ENCODE measurements at places on chromosomes 6 and 20.

DNA sequence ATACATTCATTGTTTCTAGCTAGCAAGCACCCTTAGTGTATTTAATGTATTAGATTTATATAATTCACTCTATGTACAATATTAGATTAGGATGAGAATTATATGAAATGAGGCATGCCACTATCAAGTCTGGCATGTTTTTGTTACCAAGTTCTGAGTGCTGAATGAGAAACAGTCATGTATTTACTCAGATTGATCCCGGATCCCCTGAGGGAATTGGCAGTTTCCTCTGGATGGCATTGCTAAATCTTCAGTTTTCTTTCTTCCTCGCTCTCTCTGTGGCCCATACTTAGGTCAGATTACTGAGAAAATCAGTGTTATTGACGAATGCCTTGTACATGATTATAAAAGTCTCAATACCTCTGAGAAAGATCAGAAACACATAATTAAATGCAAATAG, 66.6 kb downstream of the CDKAL1 start:
- no peak overlapping the region for H3K27ac ChIP-seq
- peaks cover 5% of the 10 kb centered on the region for H3K4me1 ChIP-seq
- H3K4me3 ChIP-seq, result no peak overlapping the region
- H3K36me3 ChIP-seq, result peaks cover 13% of the 10 kb centered on the region

DNA sequence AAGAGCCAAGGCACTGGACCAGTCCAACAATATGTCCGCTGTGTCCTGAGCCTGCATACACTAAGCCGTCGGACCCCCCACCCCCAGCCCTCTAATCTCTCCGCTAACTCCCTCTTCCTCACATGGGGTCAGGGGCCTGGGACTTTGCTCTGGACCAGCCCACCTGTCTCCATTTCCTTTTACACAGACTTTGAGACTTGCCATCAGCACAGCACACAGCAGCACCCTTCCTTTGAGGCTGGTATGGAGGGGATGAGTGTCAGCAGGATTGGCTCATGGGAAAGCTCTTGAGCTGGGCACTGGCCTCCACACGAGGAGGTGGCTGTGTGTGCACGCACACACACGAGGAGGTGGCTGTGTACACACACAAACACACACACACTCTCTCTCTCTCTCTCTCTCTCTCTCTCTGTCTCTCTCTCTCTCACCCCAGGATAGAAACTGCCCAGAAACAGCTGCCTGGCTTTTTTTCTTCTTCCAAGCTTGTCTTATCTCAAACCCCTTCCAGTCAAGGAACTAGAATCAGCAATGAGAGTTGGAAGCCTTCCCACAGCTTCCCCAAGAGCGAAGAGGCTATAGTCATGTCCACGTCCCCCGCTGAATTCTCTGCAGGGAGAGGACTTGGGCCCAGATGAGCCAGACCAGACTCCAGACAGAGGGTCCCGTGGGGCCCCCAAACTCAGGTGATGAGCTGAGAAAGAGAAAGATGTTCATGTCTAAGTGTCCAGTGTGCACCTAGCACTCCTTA, 18.6 kb downstream of the SLC9A8 start:
- H3K4me1 ChIP-seq, result peaks cover 3% of the 10 kb centered on the region
- H3K36me3 ChIP-seq, result peaks cover 33% of the 10 kb centered on the region
- H3K27me3 ChIP-seq, result no peaks in the 10 kb centered on the region
- H3K27ac ChIP-seq, result peak overlapping the region; percentile 13

GRCh38 chr6:94487371-94487770, 1068.0 kb upstream of the EPHA7 start:
- no peaks in the 10 kb centered on the region for H3K4me1 ChIP-seq
- no peak for DNase-seq
- no peak overlapping the region for H3K27ac ChIP-seq
- no peaks in the 10 kb centered on the region for H3K36me3 ChIP-seq
- H3K4me3 ChIP-seq, result no peak overlapping the region

DNA sequence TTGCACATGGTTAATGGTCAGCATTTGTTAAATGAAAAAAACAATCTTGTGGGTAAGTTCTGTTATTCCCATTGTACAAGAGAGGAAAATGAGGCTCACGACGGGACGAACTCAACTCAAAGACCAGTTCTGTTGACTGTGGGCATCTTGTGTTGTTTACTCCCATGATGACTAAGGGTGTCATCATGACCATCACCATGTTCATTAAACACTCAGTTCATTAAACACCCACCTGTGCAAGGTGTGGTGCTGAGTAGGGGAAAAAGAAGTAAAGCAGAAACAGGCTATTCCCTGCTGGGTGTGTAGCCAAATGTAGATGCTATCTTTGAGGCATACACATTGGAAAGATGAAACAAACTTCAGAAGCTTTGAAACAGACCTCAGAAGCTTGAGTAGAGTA, 4.5 kb downstream of the CHMP4B start:
- H3K4me3 ChIP-seq, result no peak overlapping the region
- no peaks in the 10 kb centered on the region for H3K27me3 ChIP-seq
- DNase-seq, result no peak
- H3K36me3 ChIP-seq, result peaks cover 30% of the 10 kb centered on the region
- H3K4me1 ChIP-seq, result peaks cover 37% of the 10 kb centered on the region

DNA sequence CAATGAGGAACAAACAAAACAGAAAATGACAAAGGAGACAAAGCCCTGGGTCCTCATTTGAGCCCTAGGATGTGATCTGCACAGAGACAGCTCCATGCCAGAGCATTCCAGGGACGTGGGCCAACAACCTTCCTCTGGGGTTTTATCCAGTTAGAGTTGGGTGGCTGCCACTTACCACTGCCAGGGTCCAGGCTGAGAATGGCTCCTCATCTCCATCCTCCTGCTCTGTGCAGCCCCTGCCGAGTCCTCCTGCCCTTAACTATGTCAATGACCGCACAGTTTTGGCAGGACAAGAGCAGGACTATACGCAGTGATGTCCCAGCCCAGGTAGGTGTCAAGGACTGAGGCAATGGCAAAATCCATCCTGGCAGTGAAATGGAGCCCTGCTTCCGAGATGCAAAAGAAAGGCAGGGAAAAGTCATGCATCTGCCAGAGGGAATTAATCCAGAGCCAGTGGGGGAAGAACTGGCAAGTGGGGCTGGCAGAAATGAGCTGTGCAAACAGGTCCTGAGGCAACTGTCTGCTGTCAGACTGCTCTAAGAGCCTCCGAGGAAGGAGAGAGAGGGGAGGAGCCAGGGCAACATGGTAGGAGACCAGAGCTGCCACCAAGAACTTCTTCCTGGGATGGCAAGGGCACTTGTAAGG, 449.4 kb downstream of the PTPRT start:
- DNase-seq, result no peak
- H3K4me3 ChIP-seq, result no peak overlapping the region
- no peaks in the 10 kb centered on the region for H3K4me1 ChIP-seq
- no peak overlapping the region for H3K27ac ChIP-seq

DNA sequence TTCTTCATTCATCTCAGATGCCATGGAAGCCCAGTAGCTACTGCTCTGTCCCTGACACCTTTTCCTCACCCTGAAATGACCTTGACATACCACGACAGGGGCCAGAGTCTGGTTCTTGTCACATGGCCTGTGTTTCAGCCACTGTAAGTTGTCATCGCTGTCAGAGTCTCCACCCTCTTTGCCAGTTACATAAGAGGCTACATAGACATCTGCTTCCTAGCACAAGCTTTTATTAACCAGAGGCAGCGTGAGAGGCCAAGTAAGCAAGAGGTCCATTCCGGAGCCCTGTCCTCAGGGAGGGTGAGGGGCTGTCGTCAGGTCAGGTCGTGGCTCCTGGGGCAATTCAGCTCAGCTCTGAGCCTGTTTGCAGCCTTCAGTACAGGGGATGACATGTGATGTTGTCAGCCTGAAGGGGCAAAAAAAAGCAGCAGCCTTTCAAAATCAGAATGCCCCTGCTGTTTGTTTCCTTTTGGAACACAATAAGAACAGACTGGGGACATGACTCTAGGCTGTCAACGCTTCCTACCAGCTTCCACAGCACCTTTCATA, 146.3 kb downstream of the MTFR2 start:
- H3K27ac ChIP-seq, result no peak overlapping the region
- peaks cover 1% of the 10 kb centered on the region for H3K4me1 ChIP-seq
- no peaks in the 10 kb centered on the region for H3K27me3 ChIP-seq
- H3K4me3 ChIP-seq, result no peak overlapping the region
- H3K36me3 ChIP-seq, result peaks cover 4% of the 10 kb centered on the region

- H3K36me3 ChIP-seq, result no peaks in the 10 kb centered on the region
- DNase-seq, result no peak
- peak overlapping the region; percentile 67 for H3K4me3 ChIP-seq
- H3K27ac ChIP-seq, result no peak overlapping the region
- H3K4me1 ChIP-seq, result peaks cover 14% of the 10 kb centered on the region
These were observed 1.4 kb downstream of the BMP6 start for GRCh38 chr6:7727086-7727945.

- H3K4me3 ChIP-seq, result no peak overlapping the region
- H3K27ac ChIP-seq, result no peak overlapping the region
- no peak for DNase-seq
- peaks cover 3% of the 10 kb centered on the region for H3K27me3 ChIP-seq
These were observed 118.5 kb downstream of the SNX5 start for GRCh38 chr20:17849901-17850683.

GRCh38 chr6:88529726-88530125, 363.6 kb upstream of the CNR1 start:
- no peak for DNase-seq
- H3K27me3 ChIP-seq, result no peaks in the 10 kb centered on the region
- H3K27ac ChIP-seq, result no peak overlapping the region
- H3K4me1 ChIP-seq, result no peaks in the 10 kb centered on the region
- H3K36me3 ChIP-seq, result no peaks in the 10 kb centered on the region

- peaks cover 8% of the 10 kb centered on the region for H3K36me3 ChIP-seq
- H3K27ac ChIP-seq, result peak overlapping the region; percentile 52
- no peak for DNase-seq
- H3K27me3 ChIP-seq, result no peaks in the 10 kb centered on the region
- peak overlapping the region; percentile 83 for H3K4me3 ChIP-seq
These were observed 544 bp upstream of the NRM start for GRCh38 chr6:30691208-30691847.

DNA sequence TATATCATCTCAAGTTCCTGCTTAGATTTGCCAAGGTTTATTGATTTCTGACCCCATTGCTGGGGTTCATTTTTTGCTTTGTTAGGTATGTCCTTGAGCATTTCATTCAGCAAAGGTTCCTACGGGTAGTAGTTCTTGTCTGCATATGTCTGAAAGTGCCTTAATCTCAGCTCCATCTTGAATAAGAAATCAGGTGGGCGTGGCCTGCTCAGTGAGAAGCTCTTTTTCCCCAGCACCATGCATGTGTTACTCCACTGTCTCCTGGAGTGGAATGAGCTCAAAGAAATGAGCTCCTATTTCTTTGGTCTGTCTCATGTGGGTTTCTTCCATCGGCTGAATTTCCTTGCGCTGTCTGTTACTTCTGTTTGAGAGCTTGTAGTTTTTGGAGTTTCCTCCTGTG, 201.9 kb downstream of the QKI start:
- H3K4me1 ChIP-seq, result no peaks in the 10 kb centered on the region
- DNase-seq, result no peak
- H3K4me3 ChIP-seq, result no peak overlapping the region

DNA sequence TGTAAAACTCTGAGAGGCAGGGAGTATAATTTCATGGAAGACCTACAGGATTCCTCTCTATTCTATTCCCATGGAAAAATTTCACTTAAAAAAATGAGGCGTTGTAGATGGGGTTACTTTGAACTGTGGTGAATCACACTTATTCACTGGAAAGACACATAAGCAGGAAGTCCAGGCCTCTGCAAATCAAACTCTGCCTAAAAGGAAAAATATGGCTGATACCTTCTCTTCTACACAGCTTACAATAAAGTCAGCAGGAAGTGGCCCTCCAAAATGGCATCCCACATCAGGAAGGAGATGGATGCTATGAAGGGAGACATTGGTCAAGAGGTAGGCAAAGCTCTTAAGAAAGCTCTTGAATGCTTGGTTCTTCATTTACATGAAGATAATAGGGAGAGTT, 115.9 kb downstream of the FYN start:
- peaks cover 33% of the 10 kb centered on the region for H3K36me3 ChIP-seq
- H3K27ac ChIP-seq, result peak overlapping the region; percentile 65
- peaks cover 79% of the 10 kb centered on the region for H3K4me1 ChIP-seq
- no peak for DNase-seq

DNA sequence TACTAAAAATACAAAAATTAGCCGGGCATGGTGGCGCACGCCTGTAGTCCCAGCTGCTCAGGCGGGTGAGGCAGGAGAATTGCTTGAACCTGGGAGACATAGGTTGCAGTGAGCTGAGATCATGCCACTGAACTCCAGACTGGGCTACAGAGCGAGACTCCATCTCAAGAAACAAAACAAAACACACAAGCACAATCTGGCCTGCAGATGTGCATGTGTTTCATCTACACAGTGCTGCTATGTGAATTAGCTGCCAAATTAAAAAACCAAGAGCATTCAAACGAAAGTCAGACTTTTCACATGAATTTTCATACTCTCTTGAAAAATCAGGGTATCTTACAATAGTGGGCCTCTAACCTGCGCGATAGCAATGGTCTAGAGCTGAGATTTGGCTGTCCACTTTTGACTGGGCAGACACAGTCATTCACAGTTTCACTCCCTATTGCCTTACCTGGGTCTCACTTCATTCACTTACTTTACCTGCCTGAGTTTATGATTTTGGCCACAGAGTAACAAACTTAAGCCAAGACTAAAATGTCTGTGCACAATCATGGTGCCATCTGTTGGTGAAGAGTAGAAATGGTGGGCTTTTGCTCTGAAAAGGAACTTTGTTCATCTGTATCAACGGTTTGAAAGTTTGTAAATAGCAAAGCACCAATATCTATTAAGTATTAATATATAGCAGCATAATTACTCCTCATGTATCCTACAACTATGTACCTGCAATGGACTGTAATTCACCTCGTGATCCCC, 138.5 kb upstream of the UST start:
- no peaks in the 10 kb centered on the region for H3K36me3 ChIP-seq
- H3K27ac ChIP-seq, result no peak overlapping the region
- DNase-seq, result no peak
- no peaks in the 10 kb centered on the region for H3K4me1 ChIP-seq

DNA sequence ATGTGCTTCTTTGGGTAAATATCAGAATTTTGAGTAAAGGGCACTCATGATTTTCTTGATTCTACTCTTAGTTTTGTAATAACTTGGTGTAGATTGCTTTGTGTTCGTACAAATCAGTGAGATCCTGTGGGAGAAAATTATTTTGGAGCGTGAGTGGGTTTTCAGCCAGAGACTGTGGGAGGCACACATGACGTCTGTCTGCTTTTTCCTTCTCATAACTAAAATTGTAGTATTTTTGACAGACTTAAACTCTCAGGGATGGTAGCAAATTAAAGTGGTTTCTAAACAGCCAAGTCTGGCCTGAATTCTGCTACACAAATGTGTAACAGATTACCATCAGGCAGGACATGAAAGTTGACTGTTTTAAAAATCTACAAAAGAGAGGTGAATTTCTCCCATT, 222.6 kb downstream of the OTOR start:
- H3K4me1 ChIP-seq, result no peaks in the 10 kb centered on the region
- no peaks in the 10 kb centered on the region for H3K27me3 ChIP-seq
- no peaks in the 10 kb centered on the region for H3K36me3 ChIP-seq
- H3K27ac ChIP-seq, result no peak overlapping the region
- DNase-seq, result no peak
